ENCODE measurements at places on chromosomes 16 and 17. TPM values are rescaled to one million over a fixed set of nuclear protein-coding genes. Genes with fewer than 3 reads are reported as not detected.

GRCh38 chr16:19776565-19776964 is 58.5 kb downstream of the IQCK start:
- DNase-seq = no peak

GRCh38 chr17:20284022-20284421 is 183.3 kb downstream of the LGALS9B start:
- no peak for DNase-seq

DNA sequence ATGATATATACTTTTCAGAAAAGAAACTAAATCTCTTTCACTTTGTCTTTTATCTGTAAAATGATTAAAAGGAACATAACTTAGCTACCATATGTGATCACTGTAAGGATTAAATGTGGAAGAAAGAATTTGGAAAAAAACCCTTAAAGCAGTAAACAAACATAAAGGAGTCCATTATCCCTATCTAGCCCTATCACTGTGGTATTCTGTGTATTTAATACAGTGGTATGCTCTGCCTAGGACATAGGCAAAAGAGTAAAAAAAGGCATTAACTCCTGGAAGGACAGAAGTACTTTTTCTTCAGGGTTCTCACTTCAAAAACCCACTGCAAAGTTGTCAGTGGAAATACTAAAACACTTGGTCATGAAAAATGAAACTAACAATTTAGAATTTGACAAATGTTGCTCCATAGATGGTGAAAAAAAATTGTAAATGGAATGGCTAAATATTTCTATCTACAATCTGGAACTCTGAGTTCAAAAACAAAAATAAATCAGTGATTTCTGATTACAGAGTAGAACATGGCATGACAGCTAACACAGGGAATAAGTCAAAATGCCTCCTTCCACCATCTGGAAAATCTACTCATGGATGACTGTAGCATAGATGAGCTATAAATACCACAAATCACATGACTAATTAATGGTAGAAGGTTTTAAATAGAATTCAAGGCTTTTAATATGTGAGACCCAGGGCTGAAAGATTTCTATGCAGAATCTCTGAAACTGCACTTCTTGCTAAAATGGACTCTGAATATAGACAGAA is 140.1 kb downstream of the ITFG1 start:
- DNase-seq = no peak

DNA sequence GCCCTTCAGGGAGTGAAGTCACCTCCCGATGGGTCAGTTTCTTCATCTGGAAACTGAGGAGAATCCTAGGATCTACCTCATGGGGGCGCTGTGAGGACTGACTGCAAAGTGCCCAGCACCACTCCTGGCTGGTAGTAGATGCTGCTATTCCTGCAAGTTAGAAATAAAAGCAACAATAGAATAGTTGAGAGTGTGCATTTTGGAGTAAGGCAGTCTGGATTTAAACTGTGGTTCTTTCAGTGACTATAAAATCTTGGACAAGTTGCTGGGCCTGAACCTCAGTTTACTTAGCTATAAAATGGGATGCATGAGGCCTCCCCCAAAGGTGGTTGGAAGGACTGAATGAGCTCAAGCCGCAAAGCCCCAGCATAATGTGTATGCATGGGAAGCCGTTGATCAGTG is 70.6 kb downstream of the CYB5B start:
- DNase-seq = no peak

GRCh38 chr16:59432896-59433295 is 698.8 kb upstream of the GOT2 start:
- no peak for DNase-seq

GRCh38 chr17:81373536-81374160 is 21.6 kb upstream of the BAHCC1 start:
- no peak for DNase-seq

DNA sequence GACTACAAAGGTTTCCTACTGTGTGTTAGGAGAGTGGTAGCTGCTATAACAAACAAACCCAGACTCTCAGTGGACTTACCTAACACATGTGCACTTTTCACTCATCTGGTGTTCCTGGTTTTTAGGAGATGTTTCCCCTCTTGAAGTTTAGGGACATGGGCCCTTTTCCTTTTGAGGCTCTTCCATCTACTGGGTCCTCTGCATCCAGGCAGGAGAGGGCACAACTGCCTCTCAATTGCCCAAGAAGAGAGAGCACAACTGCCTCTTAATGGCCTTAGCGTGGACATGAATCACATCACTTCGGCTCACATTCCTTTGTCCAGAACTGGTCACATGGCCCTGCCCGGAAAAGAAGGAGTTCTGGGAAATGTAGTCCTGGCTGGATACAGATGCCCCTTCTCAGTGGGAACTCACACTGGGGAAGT is 9.8 kb upstream of the TNRC6C start:
- DNase-seq = no peak

GLP2R gene
- polyA plus RNA-seq = 6.4 TPM

CLDN7 gene
- 250 TPM for polyA plus RNA-seq

PRAC2 gene
- polyA plus RNA-seq = not detected

Data from large intestine (tissue), 12 donors.